ENCODE measurements at places on chromosomes 6 and 20.

DNA sequence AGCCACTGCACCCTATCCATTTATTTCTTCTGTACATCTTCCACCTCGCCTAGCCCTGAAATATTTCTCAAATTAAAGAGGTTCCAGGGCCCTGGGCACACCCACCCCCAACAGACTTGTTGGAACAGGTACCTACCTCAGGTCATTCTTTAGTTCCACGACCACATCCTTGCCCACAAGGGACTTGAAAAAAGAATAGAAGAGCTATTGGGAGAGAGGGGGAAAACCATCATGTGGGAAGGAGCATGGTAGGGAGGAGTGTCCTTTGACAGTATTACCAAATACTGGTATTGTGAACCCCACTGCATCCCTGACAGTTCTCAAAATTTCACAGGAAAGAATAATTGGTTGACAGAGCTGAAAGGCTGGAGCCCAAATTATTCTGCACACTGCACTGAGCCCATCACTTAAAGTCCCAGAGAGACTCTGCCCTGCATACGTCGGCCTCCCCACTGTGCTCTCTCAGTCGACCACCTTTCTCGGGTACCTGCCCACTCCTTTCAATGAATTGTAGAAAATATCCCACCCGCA is 762 bp downstream of the LSM2 start:
- no peak for DNase-seq

DNA sequence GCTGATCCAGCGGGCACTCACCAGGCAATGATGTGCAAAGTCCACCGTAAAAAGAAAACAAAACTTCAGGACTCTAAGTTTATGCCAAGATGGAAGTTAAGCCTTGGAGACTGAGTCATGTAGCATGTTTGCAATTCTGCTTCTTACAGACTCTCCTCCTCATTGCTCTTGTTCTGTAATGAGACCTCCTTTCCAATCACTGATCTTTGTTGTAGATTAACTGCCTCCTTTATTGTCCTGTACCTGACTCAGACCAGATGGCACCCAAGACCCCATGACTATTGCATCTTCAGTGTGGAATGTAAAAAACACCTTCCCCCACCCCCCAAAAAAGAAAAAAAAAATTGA is 11.2 kb downstream of the NEU1 start:
- DNase-seq, result no peak

DNA sequence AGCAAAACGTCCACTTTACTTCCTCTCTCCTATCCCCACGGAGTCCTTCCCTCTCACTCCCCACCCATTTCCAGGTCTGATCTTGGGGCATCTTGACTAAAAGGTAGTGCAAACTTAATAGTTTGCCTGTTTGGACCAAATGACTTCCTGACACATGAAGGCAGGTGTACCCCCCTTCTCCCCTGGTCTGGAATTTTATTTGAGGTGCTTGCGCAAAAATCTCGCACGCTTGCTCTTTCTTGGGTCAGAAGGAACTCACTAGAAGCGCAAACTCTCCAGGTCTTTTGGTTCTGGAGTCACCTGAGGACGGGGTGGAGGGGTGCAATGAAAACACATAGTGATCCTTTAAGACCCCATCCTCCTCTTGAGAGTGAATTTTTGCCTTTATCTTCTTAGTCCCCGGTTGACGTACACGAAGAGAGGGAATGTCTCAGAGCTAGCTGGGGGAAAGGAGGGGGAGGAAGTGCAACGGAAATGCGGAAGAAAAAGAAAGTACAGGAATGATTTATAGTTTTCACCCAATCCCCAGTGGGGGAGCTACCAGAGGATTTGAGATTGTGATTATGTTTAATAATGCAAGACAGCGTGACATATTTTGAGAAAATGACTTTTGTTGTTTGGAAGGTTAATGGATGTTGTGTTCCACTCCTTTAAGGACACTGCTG is 4.9 kb downstream of the ADGRB3 start:
- DNase-seq, result no peak

DNA sequence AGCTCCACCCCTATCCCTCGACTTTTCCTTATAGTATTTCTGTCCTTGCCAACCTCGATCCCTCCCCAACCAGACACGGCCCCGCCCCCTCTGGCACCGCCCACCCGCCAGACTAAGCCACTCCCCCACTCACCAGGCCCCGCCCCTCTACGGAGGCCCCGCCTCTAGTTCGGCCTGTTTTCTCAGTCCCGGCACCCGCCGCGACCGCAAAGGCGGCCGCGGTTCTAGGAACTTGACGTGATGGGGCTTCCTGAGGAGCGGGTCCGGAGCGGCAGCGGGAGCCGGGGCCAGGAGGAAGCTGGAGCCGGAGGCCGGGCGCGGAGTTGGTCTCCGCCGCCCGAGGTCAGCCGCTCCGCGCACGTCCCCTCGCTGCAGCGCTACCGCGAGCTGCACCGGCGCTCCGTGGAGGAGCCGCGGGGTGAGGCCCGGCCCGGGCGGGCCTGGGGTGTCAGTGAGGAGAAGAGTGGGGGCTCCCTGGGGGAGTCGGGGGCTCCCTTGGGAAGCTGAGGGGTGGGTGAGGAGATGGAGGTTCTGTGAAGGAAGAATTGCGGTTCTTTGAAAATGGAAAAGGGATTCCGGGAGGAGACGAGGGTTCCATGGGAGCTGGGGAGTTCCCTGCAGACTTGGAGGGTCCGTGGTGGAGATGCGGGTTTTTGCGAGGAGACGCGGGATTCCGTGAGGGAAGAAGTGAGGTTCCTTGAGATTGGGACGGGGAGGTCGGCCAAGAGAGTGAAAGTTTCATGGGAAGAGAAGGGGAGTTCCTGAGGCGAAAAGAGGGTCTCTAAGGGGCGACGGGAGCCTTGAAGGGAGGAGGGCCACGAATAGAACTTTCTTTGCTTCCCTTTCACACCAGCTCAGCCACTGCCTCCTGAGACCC is at the start of gene ACSS2:
Gene ACSS2, plus strand, starts transcription at position 207 of the 877 bp plus-strand sequence. Its CDS starts 34 bp downstream, at position 241.
- DNase-seq, result peak; percentile 97

- peak; percentile 67 for DNase-seq
Observed at GRCh38 chr20:46681032-46681854, 8.0 kb downstream of the TP53RK start.

DNA sequence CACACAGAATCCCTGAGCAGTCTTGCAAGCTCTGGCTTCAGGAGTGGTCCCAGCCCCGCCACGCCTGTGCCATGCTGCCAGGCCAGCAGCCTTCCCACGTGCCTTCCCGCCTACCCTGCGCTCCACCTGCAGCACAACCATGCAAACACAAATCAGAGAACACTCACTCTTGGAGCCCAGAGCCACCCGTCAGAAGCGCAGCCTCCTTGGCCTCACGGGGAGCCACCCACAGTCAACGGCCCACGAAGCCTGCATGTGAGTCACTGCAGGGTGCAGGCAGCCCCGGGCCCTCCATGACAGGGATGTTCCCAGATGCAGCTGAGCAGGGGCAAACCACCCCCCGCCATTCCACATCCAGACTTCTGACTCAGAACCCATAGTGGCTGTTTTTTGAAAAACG is 217.0 kb downstream of the DLL1 start:
- no peak for DNase-seq

DNA sequence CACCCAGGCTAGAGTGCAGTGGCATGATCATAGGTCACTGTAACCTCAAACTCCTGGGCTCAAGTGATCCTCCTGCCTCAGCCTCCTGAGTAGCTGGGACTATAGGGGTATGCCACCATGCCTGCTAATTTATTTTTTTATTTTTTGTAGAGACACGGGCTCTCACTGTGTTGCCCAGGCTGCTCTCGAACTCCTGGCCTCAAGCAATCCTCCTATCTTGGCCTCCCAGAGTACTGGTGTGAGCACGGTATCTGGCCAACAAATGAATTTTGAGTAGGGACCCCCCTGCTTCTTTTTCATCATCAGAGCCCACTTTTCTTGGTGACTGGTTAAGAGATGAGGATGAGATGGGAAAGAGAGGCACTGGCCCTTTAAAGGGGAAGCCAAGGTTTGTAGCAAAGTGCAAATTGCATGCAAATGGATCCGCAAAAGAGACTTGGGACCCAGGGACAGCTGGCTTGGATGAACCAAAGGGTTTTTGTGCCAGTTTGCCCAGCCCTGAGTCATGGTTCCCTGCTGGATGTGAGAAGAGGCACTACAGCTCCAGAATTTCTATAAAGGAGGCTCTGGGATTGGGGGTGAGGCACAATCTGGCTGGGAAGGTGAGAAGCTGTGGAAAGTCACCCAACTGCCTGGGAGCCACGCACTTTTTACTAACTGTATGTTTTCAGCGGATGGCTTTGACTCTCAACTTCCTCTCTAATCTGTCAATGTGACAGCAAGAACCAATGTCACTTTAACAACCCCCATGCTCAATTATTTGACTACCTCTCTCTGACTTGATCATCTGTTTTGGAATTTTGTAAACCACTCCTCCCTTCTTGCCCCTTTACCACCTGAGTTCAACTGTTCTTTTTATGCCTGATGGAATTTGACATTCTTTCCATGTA is 58.7 kb upstream of the RNF24 start:
- no peak for DNase-seq

DNA sequence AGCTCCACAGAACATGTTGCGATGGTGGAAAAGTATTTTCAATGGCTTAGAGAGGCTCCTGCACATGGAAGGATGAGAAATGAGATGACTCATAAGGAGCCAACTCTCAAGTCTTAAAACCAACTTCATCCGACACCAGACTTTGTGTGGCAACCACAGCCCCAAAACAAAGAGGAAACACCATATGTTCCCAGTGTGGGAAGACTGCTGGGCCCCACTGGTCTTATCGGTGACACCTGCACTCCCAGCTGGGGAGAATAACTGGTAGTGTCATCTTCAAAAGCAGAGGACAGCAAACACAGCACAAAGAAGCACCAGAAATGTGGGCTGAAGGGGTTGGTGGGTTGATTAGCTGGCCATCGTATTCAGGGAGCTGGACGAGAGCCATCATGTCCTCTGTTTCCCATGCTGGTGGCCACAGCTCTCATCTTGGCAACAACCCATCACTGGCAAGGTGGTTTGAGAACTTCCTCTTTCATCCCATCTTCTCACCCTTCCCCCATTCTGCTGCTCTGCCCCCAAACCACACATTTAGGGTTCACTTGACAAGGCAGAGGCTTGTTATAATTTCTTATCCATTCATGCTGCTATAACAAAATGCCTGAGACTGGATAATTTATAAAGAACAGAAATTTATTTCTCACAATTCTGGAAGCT is 46.0 kb upstream of the TASP1 start:
- DNase-seq, result no peak

GRCh38 chr6:67496191-67496590 is 1138.9 kb upstream of the ADGRB3 start:
- no peak for DNase-seq

GRCh38 chr6:133551847-133552341 is 310.7 kb downstream of the EYA4 start:
- DNase-seq, result no peak

DNA sequence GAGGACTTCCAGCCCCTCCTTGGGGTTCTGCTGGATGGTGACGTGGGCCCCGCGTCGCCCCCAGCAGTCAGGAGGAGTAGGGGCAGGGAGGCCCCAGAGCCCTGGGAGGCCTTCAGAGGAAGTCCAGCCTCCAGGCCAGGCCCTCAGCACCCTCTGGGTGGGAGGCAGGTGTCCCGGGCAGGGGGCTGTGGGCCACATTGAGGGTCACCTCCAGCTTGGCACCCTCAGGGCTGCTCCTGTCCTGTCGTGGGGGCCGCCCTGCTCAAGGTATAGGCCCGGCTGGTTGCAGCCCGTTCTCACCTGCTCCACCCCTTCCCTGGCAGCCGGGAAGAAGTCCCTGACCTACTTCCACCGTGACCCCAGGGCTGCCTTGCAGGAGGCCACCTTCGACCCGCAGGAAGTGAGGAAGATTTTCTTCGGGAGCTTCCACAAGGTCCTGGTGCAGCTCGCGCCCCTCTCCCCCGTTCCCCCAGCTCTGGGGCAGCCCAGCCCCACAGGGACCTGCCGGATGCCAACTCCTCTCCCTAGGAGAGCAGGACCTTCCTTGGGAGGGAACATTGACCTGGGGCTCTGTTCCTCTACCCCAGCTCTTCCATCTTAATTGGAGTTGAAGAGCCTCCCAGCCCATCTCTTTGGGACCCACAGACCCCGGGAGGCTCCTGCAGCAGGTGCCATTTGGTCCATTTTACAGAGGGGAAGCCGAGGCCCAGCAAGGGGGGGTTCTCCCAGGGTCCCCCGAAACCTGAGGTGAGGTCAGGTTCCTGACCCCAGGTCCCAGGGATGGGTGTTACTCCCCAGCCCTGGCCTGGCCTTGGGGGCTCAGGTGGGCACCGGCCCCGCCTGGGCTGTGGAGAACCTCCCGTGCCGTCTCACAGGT is 26.4 kb downstream of the COL20A1 start:
- DNase-seq, result no peak

DNA sequence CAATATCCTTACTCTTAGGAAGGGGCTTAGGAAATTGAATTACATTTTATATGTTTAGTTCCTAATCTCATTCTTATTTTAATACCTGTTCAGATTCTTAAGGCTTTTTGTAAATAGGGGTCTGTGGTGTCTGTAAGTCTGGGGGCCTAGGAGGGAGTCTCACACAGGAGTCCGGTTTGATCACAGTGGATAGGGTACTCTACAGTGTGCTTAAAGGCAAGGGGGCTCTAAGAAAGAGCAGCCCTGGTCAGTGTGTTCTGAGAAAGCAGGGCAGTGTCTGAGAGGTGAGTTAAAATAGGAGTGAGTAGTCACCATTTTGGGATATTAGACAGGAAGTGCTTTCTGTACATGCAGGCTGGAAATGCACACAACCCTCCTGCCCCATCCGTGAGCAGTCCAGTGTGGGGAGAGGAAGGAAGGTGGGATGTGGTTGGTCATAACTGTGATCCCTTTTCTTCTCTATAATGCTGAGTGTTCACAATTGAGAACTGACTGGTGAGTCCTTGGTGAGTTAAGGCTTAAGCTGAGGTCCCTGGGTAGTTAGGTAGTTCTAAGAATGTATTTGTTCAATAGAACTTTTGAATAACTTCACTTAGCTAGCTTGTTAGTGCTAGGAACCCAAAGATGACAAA is 50.0 kb downstream of the CDKAL1 start:
- DNase-seq, result no peak

- no peak for DNase-seq
Observed at GRCh38 chr6:8212720-8213434, 110.5 kb upstream of the EEF1E1 start.

- no peak for DNase-seq
Observed at GRCh38 chr6:166507809-166508564, 78.5 kb downstream of the RAMACL start.

DNA sequence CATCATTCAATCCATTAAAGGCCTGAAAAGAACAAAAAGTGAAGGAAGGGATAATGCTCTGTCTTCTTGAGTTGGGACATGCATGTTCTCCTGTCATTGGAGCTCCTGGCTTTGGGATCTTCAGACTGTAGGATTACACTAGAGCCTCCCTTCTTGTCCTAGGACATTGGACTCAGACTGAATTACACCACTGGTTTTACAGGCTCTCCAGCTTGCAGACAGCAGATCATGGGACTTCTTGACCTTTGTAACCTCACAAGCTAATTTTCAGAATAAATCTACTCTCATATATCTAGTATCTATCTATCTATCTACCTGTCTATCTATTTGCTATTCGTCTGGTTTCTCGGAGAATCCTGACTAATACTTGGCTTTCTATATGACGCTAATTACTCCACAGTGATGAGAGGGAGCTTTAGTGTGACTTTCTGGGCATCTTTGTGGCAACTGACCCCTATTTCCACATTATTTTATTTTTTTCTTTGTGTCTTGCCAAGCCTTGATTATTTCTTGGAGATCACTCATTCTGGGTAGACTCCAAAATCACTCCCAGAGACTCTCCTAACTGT is 151.9 kb upstream of the ZNF184 start:
- DNase-seq, result no peak

Measured in neuronal stem cell (in vitro differentiated cells).